Esophagus muscularis mucosa (tissue), 4 donors: ENCODE measurements at places on chromosomes 1 and 21. TPM values are rescaled to one million over a fixed set of nuclear protein-coding genes. Genes with fewer than 3 reads are reported as not detected.
A peak's percentile ranks its signal among the peaks of the same experiment; 100 is the strongest.

DNA sequence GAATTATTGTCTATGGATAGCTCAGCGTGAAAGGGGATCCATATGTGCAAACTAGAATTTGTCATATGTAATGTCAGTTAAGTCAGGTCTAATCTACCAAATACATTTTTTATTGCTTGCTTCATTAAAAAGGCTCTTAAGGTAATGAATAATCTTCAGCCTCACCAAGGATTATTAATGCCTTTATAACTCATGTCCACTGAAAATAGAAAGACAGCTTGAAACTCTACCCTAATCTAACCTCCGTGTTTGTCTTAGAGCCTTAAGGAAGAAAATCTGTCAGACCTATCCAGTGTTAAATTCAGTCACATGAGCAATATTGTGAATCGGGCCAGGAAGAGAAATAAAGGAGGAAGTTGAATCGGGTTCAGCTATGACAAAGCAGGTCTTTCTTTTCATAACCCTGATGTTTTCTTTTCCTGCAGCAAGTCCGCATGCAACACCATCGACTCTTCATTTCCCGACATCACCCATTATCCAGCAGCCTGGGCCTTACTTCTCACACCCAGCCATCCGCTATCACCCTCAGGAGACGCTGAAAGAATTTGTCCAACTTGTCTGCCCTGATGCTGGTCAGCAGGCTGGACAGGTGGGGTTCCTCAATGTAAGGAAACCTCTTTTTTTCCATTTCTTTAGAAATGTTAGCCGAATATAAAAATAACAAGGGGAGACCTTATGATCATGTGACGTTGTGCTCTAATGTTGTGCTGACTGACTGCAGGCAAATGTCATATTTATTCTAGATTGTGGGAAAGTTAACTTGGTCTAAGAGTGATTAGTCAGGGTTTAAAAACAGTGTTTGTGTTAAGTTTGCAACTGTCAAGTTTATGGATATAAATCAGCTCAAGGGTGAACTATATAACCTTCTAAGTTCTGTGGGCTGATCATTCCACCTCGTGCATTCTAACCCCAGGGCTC, 321.0 kb downstream of the TM2D1 start:
- H3K27me3 ChIP-seq, result no peaks in the 10 kb centered on the region
- peak overlapping the region; percentile 35 for H3K27ac ChIP-seq
- peaks cover 30% of the 10 kb centered on the region for H3K36me3 ChIP-seq
- no peak overlapping the region for H3K4me3 ChIP-seq
- peak; percentile 39 for DNase-seq

- no peak overlapping the region for H3K27ac ChIP-seq
- peaks cover 9% of the 10 kb centered on the region for H3K27me3 ChIP-seq
- H3K4me1 ChIP-seq, result no peaks in the 10 kb centered on the region
- no peak for DNase-seq
Observed at GRCh38 chr1:38746941-38747600, 112.5 kb downstream of the RRAGC start.

DNA sequence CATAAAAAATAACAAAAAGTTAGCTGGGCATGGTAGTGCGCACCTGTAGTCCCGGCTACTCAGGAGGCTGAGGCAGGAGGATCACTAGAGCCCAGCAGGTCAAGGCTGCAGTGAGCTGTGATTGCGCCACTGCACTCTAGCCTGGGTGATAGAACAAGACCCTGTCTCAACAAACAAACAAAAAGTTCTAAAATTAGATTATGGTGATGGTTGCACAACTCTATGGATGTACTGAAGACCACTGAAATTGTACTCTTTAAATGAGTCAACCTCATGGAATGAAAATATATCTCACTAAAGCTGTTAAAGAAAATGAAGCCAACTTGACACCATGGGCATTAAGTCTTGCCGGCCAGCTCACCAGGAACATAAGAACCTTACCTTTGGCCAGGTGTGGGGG, 9.1 kb downstream of the MRAP start:
- H3K4me3 ChIP-seq, result no peak overlapping the region
- no peak for DNase-seq

DNA sequence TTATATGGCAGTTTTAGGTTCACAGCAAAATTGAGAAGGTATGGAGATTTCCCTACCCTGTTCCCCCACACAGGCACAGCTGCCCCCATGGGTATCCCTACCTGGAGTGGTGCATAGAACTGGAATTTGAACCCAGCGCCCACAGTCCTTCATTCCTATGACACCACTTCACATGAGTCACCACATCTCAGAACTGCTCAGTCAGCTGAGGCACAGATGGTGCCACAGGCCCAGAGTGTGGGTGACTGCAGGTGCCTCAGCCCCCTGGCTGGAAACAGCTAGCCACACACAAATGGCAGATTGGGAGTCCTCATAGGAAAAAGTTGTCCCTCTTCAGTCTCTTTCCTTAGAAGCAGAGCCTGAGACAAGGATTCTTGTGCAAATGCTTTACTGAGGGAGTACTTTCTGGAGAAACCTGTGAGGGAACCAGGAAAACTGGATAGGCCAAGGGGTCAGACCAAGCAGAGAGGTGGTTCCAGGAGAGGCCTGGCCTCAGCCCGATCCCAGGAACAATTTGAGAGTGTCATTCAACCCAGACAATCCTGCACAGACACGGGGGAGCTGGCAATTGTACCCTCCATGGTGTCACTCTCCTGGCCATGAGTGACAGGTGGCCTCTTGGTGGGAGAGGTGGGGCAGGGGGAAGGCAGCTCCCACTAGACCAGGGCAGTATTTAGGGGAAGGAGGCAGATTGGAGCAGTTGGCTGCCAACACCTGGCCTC, 6.9 kb downstream of the PLA2G2D start:
- H3K4me3 ChIP-seq, result no peak overlapping the region
- H3K36me3 ChIP-seq, result no peaks in the 10 kb centered on the region
- no peak for DNase-seq

DNA sequence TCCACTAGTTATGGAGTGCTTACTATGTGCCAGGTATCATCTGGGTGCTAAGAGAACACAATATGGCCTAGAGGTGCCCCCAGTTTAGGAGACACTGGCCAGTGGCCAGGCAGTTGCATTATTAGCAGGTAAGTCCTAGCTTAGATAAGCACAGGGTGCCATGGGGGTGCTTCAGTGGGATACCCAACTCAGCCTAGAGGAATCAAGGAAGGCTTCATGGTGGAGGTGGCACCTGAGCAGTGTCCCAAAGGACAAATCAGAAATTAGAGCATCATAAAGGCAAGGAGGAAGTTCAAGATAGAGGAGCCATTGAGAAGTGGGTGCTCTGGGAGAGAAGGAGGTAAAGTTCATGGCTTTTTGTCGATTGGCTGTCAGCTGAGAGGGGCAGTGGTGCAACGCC, 31.9 kb upstream of the PKP1 start:
- no peaks in the 10 kb centered on the region for H3K36me3 ChIP-seq
- DNase-seq, result peak; percentile 70
- H3K4me3 ChIP-seq, result no peak overlapping the region

GRCh38 chr21:31612894-31613785, 46.4 kb upstream of the SOD1 start:
- no peak overlapping the region for H3K4me3 ChIP-seq
- H3K27ac ChIP-seq, result no peak overlapping the region
- H3K36me3 ChIP-seq, result no peaks in the 10 kb centered on the region

GRCh38 chr1:91550961-91551360, 50.3 kb downstream of the CDC7 start:
- H3K27ac ChIP-seq, result no peak overlapping the region
- H3K4me1 ChIP-seq, result peaks cover 36% of the 10 kb centered on the region
- no peak overlapping the region for H3K4me3 ChIP-seq
- H3K36me3 ChIP-seq, result no peaks in the 10 kb centered on the region
- no peaks in the 10 kb centered on the region for H3K27me3 ChIP-seq

DNA sequence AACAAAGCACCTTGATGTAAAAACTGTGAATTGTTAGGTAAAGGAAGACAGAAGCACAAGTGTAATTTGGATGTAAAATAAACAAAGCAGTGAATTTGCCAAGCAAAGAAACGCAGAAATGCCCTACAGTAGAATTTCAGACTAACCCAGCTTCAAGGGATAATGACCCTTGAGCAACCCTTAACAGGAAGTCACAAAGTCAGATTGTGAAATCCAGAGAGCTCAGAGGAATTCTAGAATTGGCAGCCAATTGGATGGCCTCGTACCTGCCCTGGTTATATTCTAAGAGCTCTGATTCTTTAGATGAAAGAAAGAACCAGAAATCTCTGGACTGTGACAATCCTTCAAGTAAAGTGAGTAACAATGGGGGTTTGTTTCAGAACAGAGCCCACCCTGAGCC, 152.7 kb upstream of the CHRM3 start:
- no peaks in the 10 kb centered on the region for H3K27me3 ChIP-seq
- H3K36me3 ChIP-seq, result no peaks in the 10 kb centered on the region
- no peak overlapping the region for H3K4me3 ChIP-seq
- H3K4me1 ChIP-seq, result no peaks in the 10 kb centered on the region

- H3K27me3 ChIP-seq, result no peaks in the 10 kb centered on the region
- H3K36me3 ChIP-seq, result no peaks in the 10 kb centered on the region
- no peak for DNase-seq
- H3K27ac ChIP-seq, result no peak overlapping the region
Observed at GRCh38 chr1:158104891-158105290, 75.8 kb upstream of the CD1D start.

GRCh38 chr1:95095833-95096217, 21.3 kb upstream of the TLCD4 start:
- H3K36me3 ChIP-seq, result no peaks in the 10 kb centered on the region
- no peaks in the 10 kb centered on the region for H3K4me1 ChIP-seq
- DNase-seq, result no peak
- H3K27me3 ChIP-seq, result no peaks in the 10 kb centered on the region
- H3K4me3 ChIP-seq, result no peak overlapping the region

DNA sequence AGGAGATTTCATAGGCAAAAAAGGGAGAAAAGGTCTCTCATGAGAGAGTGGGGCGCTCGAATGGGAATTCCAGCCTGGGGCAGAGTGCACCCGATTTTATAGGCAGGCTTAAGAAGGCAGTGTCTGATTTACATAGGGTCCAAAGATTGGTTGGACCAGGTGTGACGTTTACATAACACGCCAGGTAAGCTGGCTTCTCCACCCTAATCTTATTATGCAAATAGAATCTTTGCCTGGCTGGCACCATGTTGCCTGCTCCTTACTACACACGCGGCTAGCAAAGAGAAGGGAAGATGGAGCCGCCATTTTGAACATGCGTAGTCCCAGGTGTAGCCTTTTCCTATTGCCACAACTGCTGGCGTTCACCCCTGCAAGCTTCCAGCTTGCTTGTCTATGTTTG, 103.7 kb downstream of the SLC16A1 start:
- no peak for DNase-seq
- peaks cover 10% of the 10 kb centered on the region for H3K27me3 ChIP-seq
- no peaks in the 10 kb centered on the region for H3K4me1 ChIP-seq
- H3K27ac ChIP-seq, result no peak overlapping the region
- H3K36me3 ChIP-seq, result no peaks in the 10 kb centered on the region
- H3K4me3 ChIP-seq, result no peak overlapping the region

GRCh38 chr1:39922251-39922688, 20.6 kb upstream of the MYCL start:
- H3K4me1 ChIP-seq, result peaks cover 5% of the 10 kb centered on the region
- H3K27ac ChIP-seq, result no peak overlapping the region

DNA sequence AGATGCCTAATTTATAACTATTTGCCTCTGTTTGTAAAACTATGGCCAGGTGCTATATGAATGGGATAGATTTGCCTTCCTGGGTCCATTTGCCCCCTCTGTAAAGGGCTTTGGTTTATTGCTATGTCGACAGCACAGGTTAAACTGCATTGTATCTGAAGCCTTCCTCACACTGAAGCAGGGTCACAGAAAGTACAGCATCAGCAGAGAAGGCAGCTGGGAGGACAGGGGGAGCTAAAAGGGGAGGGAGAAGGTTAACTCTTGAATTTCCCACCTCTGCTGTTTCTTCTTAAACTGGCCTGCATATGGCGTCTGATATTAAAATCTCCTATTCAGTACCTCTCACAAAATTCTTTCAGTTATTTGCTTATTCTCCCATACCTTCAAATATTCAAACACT, 297.4 kb downstream of the TM2D1 start:
- H3K36me3 ChIP-seq, result no peaks in the 10 kb centered on the region
- no peak overlapping the region for H3K27ac ChIP-seq
- H3K4me3 ChIP-seq, result no peak overlapping the region
- DNase-seq, result no peak
- peaks cover 18% of the 10 kb centered on the region for H3K4me1 ChIP-seq

- H3K27ac ChIP-seq, result peak overlapping the region; percentile 90
- peak overlapping the region; percentile 98 for H3K4me3 ChIP-seq
- H3K36me3 ChIP-seq, result no peaks in the 10 kb centered on the region
- H3K27me3 ChIP-seq, result no peaks in the 10 kb centered on the region
- peaks cover 58% of the 10 kb centered on the region for H3K4me1 ChIP-seq
Observed at GRCh38 chr1:202805886-202806844, 2.1 kb downstream of the KDM5B start.

DNA sequence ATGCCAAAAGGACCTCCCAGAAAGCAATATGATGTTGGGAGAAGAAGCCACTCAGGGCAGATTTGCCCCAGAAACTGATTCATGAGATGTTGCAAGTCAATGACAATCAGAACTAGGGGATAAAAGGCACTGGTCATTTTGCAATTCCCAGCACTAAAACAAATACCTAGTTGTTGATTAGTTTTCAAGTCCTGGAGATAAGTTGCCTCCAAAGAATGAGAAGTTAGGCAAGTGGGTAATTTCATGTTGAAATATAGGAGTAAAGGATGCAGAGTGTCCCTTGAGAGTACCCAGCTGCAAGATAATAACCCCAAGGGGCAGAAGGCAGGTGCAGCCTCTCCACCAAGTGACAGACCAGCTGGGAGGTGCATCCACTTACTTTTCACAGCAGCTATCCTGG, 363.6 kb downstream of the PBX1 start:
- H3K27ac ChIP-seq, result no peak overlapping the region
- no peak overlapping the region for H3K4me3 ChIP-seq
- no peaks in the 10 kb centered on the region for H3K36me3 ChIP-seq
- no peak for DNase-seq

DNA sequence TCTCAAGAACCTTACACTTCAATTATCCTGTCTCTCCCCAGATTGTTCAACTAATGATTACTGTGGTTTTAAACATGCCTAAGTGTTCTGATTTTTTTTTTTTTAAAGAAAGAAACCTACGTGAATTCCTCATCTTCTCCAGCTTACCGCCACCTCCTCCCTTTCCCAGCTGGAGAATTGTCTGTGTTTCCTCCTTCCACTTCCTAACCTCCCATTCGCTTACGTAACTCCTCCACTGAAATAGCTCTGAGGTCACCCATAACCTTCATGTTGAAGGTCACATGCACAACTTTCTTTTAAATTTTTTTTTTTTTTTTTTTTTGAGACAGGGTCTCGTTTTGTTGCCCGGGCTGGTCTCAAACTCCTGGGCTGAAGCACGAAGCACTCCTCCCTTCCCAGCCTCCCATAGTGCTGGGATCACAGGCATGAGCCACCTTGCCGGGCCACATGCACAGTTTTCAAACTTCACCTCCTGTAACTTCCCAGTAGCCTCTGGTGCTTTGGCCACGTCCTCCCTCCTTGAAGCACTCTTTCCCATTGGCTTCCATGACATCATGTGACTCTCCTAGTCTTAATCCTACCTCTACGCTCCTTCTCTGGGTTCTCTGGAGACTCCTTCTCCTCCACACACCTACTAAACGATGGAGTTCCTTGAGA, 9.8 kb upstream of the CAPZB start:
- no peak for DNase-seq
- peaks cover 13% of the 10 kb centered on the region for H3K4me1 ChIP-seq
- peak overlapping the region; percentile 69 for H3K27ac ChIP-seq
- no peaks in the 10 kb centered on the region for H3K27me3 ChIP-seq
- H3K4me3 ChIP-seq, result no peak overlapping the region

DMRTA2 gene
- not detected for total RNA-seq

ESRRG gene
- 6.1 TPM for total RNA-seq

PLPPR4 gene
- 0.83 TPM for total RNA-seq

COL9A2 gene
- 2.5 TPM for total RNA-seq

SF3B4 gene
- total RNA-seq, result 13.9 TPM

CFHR1 gene
- 0.39 TPM for total RNA-seq
